Stimulated activated CD4-positive, alpha-beta T cell treated with anti-CD3 and anti-CD28 coated beads, Interleukin-15, amount 100 ng/mL, for 1 hour (primary cell): ENCODE measurements at places on chromosomes 2 and 18.

DNA sequence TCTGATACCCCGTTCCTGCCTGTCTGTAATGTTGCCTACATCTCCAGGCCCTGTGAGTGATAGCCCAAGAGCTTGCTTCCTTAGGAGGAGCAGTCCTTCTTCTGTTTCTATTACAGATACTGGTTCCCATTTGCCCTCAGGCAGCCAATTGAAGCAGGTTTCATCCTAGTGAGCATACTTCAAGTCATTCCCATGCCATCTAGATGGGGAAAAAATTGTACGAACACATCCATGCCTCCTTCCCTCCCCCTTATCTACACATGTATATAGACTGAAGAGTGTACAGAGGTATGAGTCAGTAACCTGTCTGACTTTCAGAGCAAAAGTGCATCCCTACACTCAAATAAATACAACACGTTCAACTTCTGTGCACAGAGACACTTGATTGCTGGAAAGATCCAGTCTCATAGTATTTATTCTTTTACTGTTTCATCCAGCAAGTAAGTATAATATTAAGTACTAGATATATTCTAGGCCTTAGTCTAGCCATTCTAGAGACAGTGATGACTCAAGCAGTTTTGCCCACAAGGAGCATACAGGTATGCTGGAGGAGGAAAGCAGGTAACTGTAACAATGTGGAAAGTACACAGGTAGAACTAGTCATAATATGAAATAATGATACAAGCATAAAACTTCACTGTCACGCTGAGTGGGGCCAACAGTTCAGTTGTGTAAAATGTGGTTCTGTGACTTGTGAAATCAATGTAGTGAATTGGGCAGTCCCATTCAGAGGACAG lies 153.4 kb downstream of the MGAT5 start:
- no peak for DNase-seq

DNA sequence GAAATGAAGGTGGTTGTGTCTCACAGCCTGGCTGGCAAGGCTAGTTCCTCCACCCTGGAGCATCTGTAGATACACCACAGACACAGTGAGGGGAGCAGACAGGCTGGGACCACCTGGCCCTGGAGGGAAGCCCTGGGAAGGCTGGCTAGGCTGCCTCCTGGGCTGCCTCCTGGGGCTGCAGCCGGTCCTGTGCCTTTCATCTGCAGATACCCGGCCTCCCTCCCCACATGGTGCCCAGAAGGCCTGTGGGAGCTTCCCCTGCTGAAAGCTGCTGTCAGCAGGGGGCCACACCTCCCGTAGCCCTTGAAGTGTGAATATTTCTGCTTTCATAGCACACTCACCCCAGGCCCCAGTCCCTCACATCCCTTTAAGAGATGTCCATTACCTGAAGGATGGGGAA lies 37.6 kb downstream of the SDC1 start:
- DNase-seq = no peak

- DNase-seq = no peak
Measured at GRCh38 chr2:163658556-163658955, 77.3 kb downstream of the FIGN start.

DNA sequence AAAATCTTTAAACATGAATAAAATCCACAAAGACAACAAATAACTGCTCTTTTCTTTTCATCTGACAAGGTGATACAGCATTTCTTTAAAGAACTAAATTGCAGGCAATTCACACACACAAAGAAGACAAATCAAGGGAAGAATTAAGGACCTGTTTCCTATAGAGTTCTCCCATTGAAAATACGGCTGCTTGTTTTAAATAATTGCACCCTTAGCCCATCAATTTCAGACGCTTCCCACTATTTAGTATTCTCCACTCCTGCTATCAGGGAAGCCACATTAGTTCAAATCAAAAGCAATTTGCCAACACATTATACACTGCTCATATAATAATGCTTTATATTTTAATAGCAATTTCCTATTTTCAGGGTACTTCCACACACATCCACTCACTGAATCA lies 11.3 kb downstream of the CMPK2 start:
- no peak for DNase-seq

- no peak for DNase-seq
Measured at GRCh38 chr2:12935222-12935621, 218.5 kb downstream of the TRIB2 start.
